ENCODE measurements at places on chromosomes 4 and X.
A peak's percentile ranks its signal among the peaks of the same experiment; 100 is the strongest.

GRCh38 chrX:17459008-17459611, 84.1 kb downstream of the NHS start:
- peak; percentile 24 for DNase-seq

- DNase-seq, result no peak
These were observed 84.0 kb downstream of the SLC10A7 start for GRCh38 chr4:146437778-146438177.

- no peak for DNase-seq
These were observed 189.9 kb upstream of the NWD2 start for GRCh38 chr4:37054531-37055077.

DNA sequence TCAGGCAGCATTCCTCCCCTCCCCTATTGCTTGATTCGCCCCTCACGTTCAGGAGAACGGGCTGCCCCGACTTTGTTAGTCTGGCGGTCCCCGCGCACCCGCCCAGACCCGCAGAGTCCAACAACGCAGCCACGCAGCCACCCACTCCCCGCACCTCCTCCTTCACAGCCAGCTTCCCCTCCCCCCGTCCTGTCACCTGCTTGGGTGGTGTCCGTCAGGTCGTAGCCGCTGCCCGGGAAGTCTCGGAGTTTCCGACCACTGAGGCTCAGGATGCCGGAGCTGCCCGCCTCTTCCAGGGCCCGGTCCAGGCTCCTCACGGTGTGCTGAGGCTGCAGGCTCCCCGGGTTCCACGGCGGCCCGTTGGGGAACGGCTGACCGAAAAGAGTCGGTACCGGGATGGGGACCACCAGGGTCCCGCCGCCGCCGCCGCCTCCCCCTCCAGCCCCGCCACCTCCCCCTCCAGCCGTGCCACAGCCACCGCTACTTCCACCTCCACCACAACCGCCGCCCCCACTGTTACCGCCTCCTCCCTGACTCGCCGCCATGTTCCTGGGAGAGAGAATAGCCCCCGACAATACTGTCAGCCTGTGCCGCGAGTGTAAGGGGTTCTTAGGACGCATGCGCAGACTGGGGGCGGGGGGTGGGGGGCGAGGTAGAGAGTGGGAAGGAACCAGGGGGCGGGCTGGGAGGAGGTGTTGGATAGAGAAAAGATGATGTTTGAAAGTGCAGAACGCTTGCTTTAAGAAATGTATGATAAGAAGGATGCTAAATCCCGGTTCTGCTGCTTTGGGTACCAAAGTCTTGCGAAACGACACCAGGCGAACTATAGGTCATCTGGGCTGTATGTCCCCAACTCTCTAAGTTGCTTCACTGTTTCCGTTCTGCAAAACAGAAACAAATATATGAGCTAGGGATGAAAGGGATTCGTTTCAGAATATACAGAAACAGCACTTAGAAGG, at the start of gene LRCH2:
Gene LRCH2, minus strand, starts transcription at position 600 of the 959 bp plus-strand sequence. Its CDS starts 55 bp downstream, at position 545.
- DNase-seq, result no peak

DNA sequence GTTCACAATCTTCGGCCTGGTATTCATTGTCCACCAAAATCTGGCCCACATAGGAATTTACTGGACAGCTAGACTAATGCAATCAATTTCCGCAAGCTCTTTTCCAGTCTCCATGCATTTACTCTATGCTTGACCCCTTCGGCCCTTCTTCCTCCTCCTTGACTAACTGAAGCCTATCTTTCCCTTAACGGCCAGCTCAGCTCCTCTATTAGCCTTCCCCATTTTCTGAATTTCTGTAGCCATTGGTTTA, 1.2 kb upstream of the PHKA2 start:
- DNase-seq, result no peak

DNA sequence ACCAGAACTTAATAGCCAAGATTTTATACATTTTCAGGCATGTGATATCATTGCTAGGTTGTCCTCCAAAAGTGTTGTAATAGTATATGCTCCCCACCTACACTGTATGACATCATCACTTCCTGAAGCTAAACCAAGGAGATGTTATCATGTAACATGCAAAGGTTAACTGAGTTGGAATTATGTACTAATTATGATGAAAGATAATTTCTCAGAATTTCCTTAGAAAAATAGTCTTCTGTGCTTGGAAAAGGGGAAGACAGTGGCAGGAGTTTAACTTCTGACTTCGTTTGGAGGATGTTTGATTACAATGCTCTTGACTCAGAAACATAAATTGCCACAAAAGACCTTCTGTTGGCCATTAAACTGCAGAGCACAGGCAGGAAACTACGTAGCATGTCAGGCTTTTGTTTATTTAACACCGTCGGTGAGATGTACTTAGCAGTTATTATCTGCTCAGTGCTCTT, 83.6 kb upstream of the GUCY1A1 start:
- no peak for DNase-seq

DNA sequence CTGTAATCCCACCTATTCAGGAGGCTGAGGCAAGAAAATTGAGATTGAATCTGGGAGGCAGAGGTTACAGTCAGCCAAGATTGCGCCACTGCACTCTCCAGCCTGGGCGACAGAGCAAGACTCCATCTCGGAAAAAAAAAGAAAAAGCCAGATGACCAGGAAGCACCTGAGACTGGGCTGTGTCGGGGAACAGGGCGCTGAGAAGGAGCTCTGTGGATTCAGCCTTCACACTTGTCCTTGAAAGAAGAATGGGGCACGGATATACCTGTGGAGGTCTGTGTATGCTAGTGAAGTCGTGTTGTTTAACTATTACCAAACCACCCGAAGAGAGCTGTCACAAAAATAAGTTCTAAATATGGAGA, 39.3 kb upstream of the TADA2B start:
- no peak for DNase-seq

DNA sequence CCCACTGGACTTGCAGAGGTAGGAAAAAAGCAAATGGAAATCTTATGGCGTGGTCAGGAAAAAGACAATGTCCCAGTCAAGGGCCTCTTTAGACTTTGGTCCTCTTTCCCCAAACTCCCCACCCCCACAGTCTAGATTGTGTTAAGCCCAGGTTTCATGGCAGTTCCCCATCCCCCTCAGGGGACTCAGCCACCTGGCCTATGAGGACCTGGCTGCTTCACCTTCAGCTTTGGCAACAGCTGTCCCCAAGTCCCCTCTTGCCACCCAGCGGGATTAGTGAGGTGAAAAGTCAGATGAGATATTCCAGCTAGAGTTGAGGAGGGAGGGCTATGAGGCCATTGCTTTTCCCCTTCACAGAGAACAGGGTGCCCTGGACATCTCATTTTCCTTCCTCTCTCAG, 457 bp downstream of the RIPPLY1 start:
- no peak for DNase-seq

DNA sequence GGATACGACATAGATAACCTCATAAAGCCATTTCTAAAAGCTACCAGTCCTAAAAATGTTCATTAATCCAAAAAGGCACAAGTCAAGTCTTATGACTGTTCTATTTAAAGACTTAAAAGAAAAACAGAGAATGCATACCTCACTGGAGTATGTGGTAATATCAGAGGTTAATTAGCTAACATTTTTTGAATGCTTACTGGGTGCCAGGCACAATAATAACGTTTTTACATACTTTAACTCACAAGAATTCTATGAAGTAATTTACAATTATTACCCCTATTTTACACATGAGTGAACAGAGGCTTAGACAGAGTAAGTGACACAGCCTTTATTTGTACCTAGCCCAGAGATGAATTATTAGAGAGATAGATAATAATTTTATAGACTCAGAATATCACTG, 207.5 kb downstream of the PDGFC start:
- no peak for DNase-seq

- DNase-seq, result no peak
These were observed 2164.0 kb downstream of the PCDH7 start for GRCh38 chr4:32884198-32884597.

DNA sequence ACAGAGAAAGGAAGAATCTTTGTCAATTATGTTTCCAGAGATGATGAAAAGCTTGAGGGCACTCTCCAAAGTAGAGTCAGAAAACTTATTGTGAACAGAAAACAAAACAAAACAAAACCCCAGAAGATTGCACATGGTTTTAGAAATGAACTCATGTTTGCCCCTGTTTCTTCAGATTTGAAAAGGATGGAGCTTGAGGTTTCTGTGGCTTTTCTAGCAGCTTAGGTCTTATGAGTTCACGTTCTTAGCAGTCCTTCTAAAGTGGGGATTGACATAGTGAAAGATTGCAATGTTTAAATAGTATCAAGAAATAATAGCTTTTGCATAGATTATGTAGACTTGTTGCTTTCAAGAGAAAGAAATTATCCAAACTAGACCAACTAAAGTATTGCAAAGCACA, 421.8 kb downstream of the GBA3 start:
- no peak for DNase-seq

DNA sequence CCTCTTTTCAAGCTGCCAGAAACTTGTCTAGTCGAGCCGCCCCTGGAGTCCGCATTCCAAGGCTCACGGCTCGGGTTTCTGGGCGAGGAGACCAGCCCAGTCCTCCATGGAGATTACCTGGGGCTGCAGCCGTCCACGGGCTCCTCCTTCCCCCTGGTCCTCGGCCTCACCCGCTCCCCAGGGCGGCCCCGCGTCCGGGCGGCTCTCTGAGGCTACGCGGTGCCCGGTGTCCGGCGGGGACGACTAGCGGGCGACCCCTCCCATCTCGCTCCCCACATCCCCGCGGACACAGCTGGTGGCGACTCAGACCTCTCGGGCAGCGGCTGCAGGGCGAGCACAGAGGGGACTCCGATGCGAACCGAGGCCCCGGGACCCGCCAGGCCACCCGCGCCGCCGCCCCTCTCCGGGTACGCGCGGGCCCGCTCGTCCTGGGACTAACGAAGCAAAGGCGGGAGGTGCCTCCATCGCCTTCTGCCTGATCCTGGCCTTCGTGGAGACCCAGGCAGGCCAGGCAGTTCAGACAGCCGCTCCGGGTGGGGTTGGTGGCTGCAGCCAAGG, 159.4 kb downstream of the TRAM1L1 start:
- DNase-seq, result no peak

DNA sequence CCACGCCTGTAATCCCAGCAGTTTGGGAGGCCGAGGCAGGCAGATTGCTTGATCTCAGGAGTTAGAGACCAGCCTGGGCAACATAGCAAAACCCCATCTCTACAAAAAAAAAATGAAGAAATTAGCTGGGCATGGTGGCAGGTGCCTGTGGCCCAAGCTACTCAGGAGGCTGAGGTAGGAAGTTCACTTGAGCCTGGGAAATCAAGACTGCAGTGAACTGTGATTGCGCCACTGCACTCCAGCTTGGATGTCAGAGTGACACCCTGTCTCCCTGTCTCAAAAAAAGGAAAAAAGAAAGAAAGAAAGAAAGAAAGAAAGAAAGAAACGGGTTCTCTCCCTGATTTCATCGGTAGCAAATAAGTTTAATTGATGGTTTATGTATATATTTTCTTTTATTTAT, 64.6 kb upstream of the ESX1 start:
- no peak for DNase-seq

DNA sequence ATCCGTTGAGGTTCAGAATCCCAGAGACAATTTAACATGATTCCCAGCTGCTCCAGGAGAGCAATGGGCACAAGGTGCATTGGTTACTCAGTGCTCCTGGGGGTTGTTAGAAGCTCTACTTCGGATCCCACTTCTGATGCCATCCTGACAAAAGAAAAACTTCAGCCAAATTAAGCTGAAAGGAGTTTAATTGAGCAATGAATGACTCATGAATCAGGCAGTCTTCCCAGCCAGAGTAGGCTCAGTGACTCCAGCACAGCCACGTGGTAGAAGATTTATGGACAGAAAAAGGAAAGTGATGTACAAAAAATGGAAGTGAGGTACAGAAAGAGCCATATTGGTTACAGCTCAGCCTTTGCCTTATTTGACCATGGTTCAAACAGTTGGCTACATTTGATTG, 95.7 kb downstream of the PWWP3B start:
- no peak for DNase-seq

- no peak for DNase-seq
These were observed 136.3 kb downstream of the HS6ST2 start for GRCh38 chrX:132821974-132822633.

DNA sequence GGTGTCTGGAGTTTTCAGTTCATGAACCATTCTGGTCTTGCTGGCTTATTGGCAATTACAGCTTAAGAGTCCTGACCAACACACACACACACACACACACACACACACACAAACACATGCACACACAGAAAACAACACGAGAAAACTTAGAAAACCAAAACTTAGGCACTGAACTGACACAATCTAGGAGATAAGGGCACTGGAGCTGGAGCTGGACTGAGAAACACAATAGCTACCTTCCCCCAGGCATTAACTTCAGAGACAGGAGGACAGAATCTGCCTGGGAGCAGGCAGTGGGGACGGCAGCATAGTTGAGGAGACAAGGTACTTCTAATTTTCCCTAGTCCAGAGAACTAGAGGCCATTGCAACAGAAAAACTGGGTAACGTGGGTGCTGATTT, 62.3 kb downstream of the LNX1 start:
- DNase-seq, result no peak

DNA sequence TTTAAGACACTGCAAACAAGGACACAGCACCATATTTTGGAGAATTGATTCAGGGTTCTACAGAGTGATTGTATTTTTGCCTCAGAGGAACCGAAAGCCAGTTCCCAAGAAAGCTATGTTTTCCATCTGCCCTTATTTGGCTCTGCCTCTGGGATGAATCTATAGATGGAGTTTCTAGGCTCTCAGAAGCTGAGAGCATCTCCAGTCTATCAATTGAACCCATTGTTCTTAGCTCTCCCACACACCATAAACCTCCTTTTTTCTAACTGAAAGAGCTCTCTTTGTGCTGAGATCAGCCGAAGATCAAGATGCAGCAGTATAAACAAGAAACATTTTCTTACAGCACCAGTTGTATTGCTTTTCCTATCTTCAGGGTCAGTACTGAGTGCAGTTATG, 16.9 kb downstream of the PLP1 start:
- no peak for DNase-seq

- no peak for DNase-seq
These were observed 10.5 kb downstream of the CD99 start for GRCh38 chrX:2701600-2701999.

GRCh38 chrX:6384371-6384770, 150.5 kb downstream of the VCX3A start:
- no peak for DNase-seq

DNA sequence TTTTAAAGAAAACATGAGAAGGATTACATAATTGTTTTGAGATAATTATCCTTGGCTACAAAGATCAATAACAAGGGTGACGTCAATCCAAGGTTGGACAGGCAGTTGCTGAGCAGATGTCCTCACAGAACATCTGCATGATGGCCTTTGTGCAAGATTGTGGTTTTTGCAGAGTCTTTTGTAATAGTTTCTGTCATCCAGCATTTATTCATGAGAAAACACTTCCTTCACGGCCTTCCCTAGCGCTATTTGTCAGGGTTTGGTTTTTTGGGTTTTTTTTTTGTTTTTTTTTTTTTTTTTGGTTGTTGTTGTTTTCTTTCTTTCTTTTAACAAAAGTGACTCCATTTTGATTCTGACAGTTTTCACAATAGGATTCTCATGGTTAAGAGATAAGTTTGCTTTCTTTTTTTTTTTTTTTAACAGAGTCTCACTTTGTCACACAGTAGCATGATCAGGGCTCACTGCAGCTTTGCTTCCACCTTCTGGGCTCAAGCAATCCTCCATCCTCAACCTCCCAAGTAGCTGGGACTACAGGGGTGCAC, 31.5 kb upstream of the ELF2 start:
- DNase-seq, result no peak

- DNase-seq, result no peak
These were observed 6.9 kb downstream of the PJA1 start for GRCh38 chrX:69158166-69158980.

GRCh38 chr4:139279760-139280620, at the start of gene MGARP:
TSS of gene MGARP (minus strand) at chr4:139280225. CDS start at chr4:139280158, 67 bp downstream.
- no peak for DNase-seq
